ENCODE measurements at places on chromosomes 1 and 21.

- peak; percentile 90 for DNase-seq
Measured at GRCh38 chr1:182588500-182589396, at the start of gene RNASEL. Gene RNASEL, minus strand, starts transcription at chr1:182589256. Its CDS starts 2,450 bp downstream, at chr1:182586806.

- no peak for DNase-seq
Measured at GRCh38 chr1:169371404-169371803, 3.4 kb downstream of the BLZF1 start.

GRCh38 chr1:215114154-215114933, 31.8 kb downstream of the KCNK2 start:
- DNase-seq: no peak

- no peak for DNase-seq
Measured at GRCh38 chr1:95201905-95202304, 32.1 kb upstream of the RWDD3 start.

GRCh38 chr1:246095443-246095842, 411.6 kb downstream of the SMYD3 start:
- no peak for DNase-seq

DNA sequence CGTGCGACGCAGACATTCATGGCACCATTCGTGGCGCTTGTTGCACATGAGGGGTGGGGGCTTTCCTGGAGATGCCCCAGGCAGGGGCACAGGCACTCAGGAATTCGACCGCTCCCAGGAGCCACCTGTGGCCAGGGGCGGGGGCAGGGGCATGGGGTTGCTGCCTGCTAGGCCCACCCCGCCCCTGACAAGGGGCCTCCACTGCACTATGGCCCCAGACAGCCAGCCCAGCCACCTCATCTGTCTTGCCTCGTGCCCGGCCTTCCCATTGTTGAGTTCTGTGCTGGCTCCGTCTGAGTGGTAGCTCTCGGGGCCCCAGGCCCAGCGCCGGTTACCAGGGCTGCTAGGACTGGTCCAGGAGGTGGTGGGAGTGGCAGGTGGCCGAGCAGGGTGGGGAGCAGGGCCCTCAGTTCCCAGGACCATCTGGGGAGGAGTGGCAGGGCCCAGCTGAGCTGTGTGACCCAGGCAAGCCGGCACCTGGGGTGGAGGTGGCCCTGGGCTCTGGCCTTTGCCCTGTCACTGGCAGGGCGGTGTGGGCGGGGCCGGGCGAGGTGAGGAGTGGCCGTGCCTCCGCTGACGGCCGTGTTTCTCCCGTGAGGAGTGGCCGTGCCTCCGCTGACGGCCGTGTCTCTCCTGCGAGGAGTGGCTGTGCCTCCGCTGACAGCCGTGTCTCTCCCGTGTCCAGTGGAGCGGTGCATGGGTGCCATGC, 1.9 kb downstream of the PLCH2 start:
- DNase-seq: no peak

- DNase-seq: peak; percentile 15
Measured at GRCh38 chr1:47941609-47942239, 55.5 kb downstream of the TRABD2B start.

DNA sequence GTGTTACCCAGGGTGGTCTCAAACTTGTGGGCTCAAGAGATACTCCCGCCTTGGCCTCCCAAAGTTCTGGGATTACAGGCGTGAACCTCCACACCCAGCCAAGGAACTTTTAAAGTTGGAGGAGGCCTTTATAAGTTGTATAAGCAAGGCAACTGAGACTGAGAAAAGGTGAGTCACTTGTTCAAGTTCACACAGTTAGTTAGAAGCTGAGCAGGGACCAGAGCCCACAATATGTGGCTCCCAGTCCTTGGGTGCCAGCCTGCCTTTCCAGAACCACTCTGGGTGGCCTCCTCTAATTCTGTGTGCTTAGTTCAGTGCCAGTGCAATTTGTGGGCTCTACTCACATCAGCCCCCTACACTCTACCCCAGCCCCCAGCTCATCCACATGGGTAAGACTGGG, 3.7 kb downstream of the RAB25 start:
- DNase-seq: no peak
